ENCODE measurements at places on chromosomes 16 and 17. TPM values are rescaled to one million over a fixed set of nuclear protein-coding genes. Genes with fewer than 3 reads are reported as not detected.

ERCC4 gene
- 11.4 TPM for total RNA-seq

SLC47A1 gene
- 2.2 TPM for total RNA-seq

WIPI1 gene
- 102 TPM for total RNA-seq

OMG gene
- 0.27 TPM for total RNA-seq

APOH gene
- not detected for total RNA-seq

KRTAP4-1 gene
- total RNA-seq = not detected

ARHGDIG gene
- total RNA-seq = 0.48 TPM

FBRS gene
- 25.1 TPM for total RNA-seq

RBFOX1 gene
- 58.7 TPM for total RNA-seq

GPR142 gene
- not detected for total RNA-seq

MYH3 gene
- total RNA-seq = 7,123 TPM

CSH1 gene
- total RNA-seq = not detected

GFAP gene
- 0.68 TPM for total RNA-seq

MFAP4 gene
- 15.7 TPM for total RNA-seq

ABCC3 gene
- total RNA-seq = 2.0 TPM

HBQ1 gene
- not detected for total RNA-seq

RAB26 gene
- total RNA-seq = 1.9 TPM

ZFP3 gene
- total RNA-seq = 0.16 TPM

CCDC144A gene
- 9.1 TPM for total RNA-seq

VAT1L gene
- not detected for total RNA-seq

KRTAP1-5 gene
- 0.19 TPM for total RNA-seq

NLRP1 gene
- 31.7 TPM for total RNA-seq

SPIRE2 gene
- total RNA-seq = 2.4 TPM

SPNS3 gene
- not detected for total RNA-seq

KSR1 gene
- total RNA-seq = 11.7 TPM

TMEM98 gene
- 90.4 TPM for total RNA-seq

TUBG2 gene
- total RNA-seq = 16.7 TPM

SHPK gene
- total RNA-seq = 4.8 TPM

HOXB4 gene
- total RNA-seq = 4.8 TPM

OSBPL7 gene
- 32.1 TPM for total RNA-seq

ETV4 gene
- total RNA-seq = 3.0 TPM

DLX4 gene
- not detected for total RNA-seq

Data from myocyte (in vitro differentiated cells).